ENCODE measurements at places on chromosomes 12 and 14.

- no peak for DNase-seq
These were observed 226.5 kb upstream of the PELI2 start for GRCh38 chr14:55891692-55892091.

- no peak for DNase-seq
These were observed 105.6 kb upstream of the FRMD6 start for GRCh38 chr14:51546099-51546498.

GRCh38 chr12:62438098-62438692 is 28.4 kb upstream of the MON2 start:
- peak; percentile 37 for DNase-seq

GRCh38 chr12:76943008-76943407 is 64.2 kb upstream of the CSRP2 start:
- no peak for DNase-seq

DNA sequence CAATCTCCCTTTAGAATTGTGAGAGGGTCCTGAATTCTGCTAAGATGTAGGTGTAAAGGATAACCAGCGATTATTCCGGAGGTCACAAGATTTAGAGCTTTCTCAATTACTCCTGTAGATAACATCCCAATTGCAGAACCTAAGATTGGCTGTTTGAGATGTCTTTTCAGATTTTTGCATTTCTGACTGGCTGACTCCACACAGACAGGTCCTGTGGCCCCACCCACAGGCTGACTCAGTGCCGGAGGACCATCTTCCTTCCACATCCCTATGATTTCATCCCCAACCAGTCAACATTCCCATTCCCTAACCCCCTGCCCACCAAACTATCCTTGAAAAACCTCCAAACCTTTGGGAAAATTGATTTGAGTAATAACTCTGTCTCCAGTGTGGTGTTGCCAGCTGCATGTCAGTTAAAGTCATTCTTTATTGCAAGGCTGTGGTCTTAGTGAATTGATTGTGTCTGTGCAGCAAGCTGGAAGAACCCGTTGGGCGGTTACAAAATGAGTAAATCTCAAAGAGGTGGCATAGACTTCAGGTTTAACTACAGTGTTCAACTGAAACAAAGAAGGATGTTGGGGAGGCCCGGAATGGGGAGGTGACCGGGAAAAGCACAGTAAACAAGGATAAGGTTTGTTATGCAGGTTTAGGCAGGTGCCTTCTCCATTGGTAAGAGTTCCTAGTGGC is 10.6 kb downstream of the FNTB start:
- no peak for DNase-seq

- DNase-seq = no peak
These were observed 14.3 kb upstream of the PTGER2 start for GRCh38 chr14:52299692-52300278.

DNA sequence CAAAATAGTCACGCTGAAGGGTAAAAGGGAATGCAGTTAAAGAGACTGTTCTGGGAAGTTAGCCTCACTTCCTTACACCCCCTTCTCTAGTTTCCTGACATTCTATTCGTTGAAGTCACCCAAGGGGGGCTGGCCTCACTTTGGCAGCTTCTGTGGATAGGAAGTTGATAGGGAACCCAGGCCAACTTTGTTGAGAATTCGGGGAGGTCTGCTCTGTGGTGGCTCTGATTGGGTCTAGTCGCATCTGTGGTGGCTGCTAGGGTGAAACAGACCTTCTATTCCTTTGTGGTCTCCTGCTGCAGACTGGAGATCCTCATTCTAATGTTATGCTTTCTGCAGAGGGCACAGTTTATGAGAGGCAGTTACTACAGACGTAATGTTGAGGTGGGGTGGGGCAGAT is 28.8 kb upstream of the GZMB start:
- no peak for DNase-seq

- DNase-seq = no peak
These were observed 455.3 kb upstream of the PDE3A start for GRCh38 chr12:19912991-19913390.

DNA sequence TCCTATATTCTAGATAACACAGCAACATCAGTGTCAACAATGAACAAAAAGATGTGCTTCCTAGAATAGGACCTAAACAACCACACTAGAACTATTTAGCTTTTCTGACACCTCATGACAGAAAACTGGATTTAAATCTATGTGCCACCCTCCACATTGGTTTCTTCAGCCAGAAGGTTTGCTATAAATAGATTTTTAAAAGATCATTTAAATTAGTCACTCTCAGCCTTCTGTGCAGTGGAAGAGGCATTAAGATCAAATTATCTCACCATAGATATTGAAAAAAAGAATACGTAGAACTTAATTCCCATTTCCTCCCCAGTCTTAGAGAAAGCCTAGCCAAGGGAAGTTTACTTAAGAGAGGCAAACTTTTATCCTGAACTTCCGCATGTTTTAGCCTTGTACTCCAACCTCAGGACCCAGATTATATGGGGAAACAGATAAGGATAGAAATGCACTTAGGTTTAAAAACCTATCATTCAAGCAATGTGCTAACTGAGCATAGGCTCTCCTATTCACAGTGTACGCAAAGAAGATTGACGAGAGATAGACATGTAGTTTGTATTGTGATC is 59.6 kb downstream of the NELL2 start:
- no peak for DNase-seq

Measured in activated CD4-positive, alpha-beta T cell treated with anti-CD3 and anti-CD28 coated beads, Interleukin-2, amount 50 U/mL, for 4 hours (primary cell).